NCI-H446 (cell line): ENCODE measurements at places on chromosomes 7 and 10.

DNA sequence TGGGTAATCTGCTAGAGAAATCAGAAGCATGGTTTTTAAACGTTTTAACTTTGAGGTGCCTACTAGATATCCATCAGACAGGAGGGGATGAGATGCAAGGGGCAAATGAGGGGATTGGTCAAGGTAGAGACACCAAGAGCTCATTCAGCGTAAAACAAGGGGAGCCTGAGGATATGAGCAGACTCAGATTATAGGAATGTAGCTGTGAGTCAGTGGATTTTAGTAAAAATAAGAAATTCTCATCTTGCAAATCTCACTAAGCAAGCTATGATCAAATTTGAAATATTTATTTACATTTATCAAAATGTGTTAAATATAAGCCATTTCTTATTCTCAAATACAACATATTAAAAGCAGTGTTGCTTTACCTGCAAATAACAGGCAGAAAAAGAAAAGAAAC lies 21.4 kb upstream of the TFEC start:
- no peak for DNase-seq

GRCh38 chr7:123533929-123534382 lies 439 bp downstream of the IQUB start:
- DNase-seq: no peak

DNA sequence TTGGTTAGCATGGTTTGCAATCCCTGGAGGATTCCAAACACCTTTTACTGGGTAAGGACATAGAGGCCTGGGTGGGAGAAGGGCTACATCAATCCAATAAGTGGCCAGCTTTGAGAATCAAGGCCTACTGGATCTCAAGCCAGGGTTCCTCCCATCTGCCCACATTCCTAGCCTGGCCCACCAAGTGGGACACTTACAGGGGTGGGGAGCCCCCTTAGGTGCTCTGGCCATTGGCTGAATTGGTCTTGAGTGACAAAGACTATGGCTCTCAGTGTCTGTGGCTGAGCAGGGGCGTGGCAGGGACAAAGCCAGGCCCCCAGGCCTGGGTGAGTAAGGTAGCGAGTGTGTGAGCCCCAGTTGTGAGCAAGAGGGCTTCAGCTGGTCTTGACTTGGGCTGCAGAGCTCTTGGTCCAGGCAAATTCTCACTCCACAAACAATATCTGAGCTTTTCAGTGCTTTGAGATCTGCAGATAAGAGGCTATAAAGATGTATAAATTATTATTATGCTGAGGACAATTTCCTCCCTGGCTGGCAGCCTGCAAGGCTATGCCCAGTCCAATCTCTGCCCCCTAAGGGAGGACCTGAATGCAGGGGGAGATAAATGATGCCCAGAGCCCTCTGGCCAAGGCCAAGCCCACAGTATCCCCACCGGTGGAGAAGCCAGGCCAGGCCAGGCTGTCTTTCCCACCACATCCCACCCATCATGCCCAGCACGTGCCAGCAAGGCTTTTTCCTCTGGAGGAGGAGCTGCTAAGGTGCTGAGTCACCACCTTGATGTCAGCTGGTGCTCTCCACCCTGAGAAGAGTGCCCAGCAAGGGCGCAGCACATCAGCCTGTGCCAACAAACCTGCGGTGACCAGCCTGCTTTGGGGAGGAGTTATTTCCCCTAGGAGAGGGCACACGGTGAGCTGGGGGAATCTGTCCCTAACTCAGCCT lies 80.7 kb upstream of the DUSP5 start:
- DNase-seq: no peak

DNA sequence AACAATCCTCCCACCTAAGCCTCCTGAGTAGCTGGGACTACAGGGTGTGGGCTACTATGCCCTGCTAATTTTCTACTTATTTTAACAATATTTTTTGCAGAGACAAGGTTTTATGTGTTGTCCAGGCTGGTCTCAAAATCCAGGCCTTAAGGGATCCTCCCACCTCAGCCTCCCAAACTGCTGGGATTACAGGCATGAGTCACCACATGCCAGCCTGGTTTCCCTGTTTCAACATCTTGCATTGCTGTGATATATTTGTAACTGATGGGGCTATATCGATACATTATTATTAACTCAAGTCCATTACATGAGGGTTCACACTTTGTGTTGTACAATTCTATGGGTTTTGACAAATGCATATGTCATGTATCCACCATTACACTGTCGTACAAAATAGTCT lies 41.9 kb upstream of the OGDHL start:
- no peak for DNase-seq

- no peak for DNase-seq
Measured at GRCh38 chr7:50206453-50207250, 97.9 kb upstream of the IKZF1 start.

DNA sequence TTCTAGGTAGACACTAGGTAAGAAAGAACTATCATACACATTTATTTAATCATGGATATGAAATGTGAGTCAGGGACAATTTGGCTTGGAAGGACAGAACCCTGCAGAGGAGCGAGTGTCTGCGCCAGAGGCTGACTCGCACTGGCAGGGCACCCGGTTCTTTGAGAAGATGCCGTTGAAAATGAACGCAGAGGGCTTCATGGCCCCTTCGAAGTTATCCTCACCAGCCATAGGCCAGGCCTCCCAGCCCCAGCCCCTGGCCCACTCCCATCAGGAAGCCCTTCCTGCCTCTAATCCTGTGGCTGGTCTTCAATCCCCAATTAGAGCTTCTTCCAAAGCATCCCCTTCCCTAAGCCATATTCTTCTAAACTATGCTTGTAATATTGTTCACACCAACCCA lies 239.8 kb downstream of the TCERG1L start:
- DNase-seq: no peak

DNA sequence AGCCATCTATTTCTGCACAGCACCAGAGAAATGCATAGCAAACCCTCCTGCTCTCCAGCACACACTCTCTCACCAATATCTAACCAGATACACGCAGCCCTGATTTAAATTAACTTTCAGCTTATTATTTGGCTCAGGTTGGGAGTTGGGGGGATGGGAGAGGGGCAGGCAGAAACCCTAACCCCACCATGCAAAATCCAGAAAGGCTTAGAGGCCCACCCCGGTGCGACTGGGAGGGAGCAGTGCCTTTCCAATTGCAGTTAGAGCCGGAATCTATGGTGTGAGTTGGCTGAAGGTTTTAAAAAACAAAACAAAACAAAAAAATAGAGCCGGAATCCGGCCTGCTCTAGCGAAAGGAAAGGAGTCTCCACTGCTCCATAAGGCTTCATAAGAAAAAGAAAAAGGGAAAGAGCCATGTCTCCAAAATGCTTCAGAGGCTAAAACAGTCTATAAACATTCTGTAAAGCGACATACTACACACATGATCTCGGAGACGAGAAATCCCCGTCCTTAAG lies 2.9 kb downstream of the IGF2BP3 start:
- DNase-seq: no peak

DNA sequence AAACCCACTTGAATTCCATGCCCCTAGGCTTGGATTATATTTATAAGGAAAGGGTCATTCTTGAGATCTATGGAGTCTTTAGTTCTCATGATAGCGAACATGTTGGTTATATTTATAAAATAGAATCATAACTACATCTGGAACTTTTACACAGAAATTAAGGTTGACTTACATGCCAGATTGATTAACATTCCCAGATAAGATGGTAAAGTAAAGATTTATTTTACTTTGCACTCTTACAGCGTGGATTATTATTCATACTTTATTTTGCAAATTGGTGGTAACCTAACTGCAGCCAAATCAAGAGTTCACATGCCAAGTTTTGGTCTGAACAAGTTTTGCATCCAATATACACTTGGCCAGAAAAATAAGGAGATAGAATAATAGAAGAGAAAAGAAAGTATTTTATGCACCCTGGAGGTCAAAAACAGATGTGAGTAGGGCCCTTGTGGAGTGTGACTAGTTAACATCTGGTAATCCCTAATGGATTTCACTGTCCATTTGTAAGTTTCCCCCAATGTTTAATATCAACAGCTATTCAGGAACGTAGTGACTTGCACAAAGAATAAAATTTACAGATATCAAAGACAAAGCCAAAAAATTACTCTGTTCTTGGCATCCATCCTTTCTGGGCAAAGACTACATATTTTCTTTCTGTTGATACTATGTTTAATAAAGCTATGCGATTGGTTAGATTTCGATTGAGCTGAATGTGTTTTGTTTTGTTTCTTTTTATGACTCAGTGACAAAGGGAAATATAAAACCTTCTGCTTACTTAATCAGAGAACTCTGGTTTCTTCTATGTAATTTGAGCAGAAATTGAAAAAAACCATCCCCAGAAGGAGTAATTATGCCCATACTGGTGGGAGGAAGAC lies 10.1 kb upstream of the TMEM26 start:
- peak; percentile 37 for DNase-seq

DNA sequence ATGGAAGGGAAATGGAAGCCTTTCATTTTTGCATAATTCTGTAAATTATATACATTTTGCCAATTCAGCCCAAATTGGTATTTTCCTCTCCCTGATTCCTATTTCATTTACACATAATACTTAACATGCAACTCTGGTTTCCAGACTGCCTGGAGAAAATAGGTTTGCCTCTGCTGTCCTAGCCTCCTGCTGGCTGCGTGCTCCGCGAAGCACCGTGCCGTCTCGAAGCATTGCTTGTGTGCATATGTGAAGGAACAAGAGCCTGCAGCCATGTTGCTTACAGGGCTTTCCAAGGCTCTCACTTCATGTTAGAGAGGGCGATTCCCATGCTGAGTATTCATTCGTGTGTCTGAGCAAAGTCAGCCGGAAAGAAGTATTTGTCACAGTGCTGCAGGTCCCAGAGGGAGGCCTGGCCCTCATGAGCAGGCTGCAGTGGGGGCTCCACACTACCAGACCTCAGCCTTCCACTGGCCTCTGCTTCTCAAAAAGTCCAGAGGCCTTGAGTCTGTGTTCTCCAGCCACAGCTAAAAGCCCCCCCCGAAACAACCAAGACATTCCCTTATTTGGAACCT lies 66.5 kb downstream of the CLRN3 start:
- DNase-seq: no peak

DNA sequence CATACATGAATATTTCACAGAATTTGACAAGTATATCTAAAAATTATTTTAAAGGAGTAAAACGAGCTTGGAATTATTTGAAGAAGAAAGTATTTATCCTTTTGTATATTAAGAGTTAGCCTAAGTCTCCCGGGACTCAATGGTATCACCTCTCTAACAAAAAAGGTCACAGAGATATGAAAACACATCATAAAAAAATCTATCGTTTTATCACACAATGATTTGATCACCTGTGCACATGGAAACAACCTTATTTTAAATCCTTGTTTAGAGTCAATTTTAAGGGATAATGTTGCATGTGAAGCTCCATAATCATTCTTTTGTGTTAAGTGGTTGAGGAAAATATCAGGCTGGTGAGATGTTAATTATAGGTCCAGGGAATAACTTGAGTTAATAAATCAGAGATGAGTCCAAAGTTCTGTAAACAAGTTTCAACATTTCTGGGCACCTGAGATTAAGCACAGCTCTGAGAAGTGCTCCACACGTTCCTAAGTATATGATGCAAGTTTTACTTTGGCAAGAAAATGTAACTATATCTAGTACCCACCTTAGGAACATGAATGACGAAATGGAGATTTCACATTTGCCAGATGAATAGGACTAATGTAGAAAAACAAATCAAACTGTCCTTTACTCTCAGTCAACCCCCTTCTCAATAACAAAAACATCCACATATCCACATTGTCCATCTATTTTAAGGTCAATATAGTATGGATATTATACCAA lies 148.5 kb upstream of the AKR1E2 start:
- DNase-seq: no peak

DNA sequence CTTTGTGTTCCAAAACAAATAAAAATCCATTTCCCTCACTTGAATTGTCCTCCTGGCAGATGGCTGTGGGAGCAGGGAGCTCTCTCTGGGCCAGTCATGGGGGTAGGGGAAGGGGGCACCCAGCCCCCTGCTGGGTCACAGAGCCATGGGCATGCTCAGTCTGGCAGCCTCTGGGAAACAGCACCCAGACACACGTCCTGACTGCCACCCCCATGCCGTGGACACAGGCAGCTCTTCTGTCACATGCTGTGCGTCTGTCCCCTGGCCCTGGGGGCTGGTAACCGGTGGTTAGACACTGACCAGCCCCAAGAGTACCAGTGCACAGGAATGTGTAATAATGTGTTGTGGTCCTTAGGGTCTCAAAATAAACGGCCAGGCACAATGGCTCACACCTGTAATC lies 47.0 kb downstream of the RASGEF1A start:
- no peak for DNase-seq

DNA sequence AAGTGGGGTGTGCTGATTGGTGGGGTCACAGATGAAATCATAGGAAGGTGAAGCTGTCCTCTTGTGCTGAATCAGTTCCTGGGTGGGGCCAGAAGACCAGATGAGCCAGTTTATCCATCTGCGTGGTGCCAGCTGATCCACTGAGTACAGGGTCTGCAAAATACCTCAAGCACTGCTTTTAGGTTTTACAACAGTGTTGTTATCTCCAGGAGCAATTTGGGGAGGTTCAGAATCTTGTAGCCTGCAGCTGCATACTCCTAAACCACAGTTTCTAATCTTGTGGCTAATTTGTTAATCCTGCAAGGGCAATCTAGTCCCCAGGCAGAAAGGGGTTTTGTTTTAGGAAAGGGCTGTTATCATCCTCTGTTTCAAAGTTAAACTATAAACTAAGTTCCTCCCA lies 17.0 kb upstream of the IFRD1 start:
- DNase-seq: no peak

- DNase-seq: no peak
Measured at GRCh38 chr7:117698018-117698417, 175.2 kb downstream of the CTTNBP2 start.

- DNase-seq: no peak
Measured at GRCh38 chr7:36207451-36208291, 54.6 kb downstream of the EEPD1 start.

GRCh38 chr10:85679061-85679460 lies 687.5 kb downstream of the GRID1 start:
- DNase-seq: no peak

DNA sequence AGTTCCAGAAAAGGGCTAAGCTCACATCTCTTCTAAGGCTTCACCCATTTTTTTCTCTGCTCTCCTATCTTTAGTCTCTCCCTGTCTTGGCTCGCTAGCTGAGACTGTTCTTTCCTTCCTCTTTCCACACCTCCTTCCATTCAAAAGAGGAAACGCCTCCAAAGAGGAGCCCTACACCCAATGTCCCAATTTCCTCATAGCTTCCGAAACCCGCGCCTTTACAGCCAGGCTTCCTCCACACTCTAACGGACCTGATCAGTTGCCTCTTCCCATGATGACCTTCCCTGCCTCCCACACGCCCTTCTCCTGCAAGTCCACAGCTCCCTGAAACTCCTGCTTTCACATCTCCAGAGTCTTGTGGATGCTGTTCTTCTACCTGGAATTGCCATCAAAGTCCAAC lies 71.7 kb downstream of the COBL start:
- DNase-seq: no peak

GRCh38 chr7:137625197-137625596 lies 221.6 kb downstream of the DGKI start:
- DNase-seq: no peak

GRCh38 chr10:37934791-37935190 lies 41.7 kb downstream of the ZNF25 start:
- DNase-seq: no peak

DNA sequence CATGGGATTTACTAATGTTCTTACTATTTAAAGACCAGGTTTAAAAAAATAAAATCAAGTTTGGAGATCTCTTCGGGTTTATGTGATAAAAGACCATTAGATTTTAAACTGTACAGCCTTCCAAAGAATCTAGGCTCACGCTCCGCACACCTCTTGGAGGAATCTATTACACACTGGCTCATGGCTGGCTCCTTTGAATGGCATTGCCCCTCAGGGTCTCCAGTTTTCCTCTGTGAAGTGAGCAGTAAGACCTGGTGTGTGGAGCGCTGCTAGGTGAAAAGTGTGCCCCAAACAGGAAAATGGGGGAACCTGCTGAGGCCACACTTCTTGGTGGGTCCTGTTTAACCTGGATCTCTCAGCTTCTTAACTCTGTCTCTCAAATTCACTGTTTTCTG lies 142.3 kb downstream of the KAT6B start:
- no peak for DNase-seq
